ENCODE measurements at places on chromosomes 3 and 15.

- no peak for DNase-seq
These were observed 7.8 kb upstream of the CHRM5 start for GRCh38 chr15:33960549-33960935.

- DNase-seq, result no peak
These were observed 2.7 kb upstream of the WNT5A start for GRCh38 chr3:55489798-55490132.

DNA sequence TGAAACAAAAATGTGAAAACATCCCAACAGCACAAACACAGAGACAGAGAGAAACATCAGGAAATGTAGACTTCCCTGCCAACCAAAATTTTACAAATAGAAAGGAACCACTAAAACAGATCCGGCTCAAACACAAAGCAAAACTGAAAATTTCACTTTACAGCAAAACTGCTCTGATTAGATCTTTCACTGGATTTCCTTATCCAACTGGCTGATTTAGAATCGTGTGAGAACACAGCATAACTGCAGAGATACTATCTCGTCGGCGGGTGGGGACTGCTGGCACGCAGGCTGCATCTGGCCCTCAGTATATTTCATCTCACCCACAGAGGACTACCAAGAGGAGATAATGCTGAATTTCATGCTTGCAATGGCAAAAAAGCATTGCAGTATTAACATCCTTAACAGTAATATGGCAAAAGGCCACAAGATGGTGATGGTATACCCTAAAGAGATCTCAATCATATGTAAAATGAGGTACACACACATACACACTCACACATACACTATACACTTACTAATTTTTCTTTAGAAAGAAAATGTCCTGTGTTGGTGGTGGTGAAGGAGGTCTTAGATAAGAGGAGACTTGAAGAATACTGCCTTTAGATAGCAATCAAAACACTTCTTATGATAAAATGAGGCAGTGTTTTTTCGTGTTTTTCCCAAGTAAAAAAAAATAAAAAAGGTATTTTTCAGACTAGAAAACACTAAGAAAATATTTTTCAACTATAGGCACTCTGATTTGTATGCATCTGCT is 10.6 kb upstream of the LEO1 start:
- no peak for DNase-seq

- no peak for DNase-seq
These were observed 35.0 kb upstream of the BSN start for GRCh38 chr3:49519296-49519695.

- no peak for DNase-seq
These were observed 112.1 kb upstream of the ICE2 start for GRCh38 chr15:60590935-60591495.

DNA sequence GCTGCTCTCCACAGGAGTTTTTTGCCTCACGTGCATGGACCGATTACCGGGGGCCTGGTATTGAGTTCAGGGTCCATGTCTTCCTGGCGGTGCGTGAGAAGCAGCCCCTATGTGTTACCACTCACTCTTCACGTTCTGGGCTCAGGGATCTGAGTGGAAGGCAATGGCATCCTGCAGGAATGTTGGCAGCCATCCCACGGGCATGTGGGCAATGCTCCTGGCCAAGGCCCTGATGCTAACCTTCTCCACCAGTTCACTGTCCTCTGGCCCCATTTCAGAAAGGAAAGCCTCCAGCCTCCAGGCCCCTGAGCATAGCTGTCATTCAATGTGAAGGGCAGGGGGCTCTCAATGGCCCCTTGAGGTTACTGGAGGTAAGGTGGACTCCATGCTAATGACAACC is 43.0 kb upstream of the KY start:
- DNase-seq, result no peak

GRCh38 chr15:45604326-45604725 is 17.1 kb downstream of the BLOC1S6 start:
- no peak for DNase-seq

DNA sequence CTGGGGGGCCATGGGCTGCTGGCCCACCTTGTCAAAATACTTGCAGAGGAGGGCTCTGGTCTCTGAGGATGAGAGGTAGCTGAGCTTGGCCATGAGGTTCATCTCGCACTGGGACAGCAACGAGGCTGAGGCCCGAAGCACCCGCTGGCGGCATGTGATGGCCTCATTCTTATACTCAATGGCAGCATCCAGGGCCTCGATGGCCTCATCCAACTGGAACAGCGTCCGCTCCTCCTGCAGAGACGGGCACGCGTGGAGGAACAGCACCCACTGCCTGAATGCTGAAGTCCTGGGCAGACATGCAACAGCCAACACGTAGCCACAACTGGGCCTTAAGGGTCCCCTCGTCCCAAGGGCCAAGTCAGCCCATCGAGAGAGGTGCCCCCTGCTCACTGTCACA is 25.0 kb downstream of the KIF7 start:
- DNase-seq, result no peak

- no peak for DNase-seq
These were observed 214.7 kb downstream of the SHQ1 start for GRCh38 chr3:72633534-72633933.

- DNase-seq, result no peak
These were observed at the start of gene TMCO5A for GRCh38 chr15:37934340-37934739. TMCO5A (plus strand) TSS chr15:37934640; CDS start chr15:37936324, 1,684 bp downstream.

- DNase-seq, result no peak
These were observed 21.8 kb downstream of the NUDT16 start for GRCh38 chr3:131403216-131403895.

DNA sequence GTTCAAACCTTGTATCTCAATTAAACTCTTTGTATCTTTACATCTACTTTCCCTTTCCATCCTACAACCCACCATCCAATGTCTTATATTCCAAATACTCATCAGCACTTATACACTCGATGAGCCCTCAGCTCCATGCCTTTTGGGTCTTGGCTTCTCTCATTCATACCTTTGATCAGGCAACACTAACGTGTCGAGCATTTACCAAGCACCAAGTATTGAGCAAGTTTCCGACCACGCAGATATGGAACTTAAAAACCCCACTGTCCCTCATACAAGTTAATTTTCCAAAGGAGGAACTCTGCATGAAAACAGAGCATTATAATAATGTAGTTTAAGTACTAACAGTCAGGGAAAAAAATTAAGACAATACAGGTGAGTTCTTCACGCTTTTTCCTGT is 102.8 kb downstream of the IL1RAP start:
- no peak for DNase-seq

DNA sequence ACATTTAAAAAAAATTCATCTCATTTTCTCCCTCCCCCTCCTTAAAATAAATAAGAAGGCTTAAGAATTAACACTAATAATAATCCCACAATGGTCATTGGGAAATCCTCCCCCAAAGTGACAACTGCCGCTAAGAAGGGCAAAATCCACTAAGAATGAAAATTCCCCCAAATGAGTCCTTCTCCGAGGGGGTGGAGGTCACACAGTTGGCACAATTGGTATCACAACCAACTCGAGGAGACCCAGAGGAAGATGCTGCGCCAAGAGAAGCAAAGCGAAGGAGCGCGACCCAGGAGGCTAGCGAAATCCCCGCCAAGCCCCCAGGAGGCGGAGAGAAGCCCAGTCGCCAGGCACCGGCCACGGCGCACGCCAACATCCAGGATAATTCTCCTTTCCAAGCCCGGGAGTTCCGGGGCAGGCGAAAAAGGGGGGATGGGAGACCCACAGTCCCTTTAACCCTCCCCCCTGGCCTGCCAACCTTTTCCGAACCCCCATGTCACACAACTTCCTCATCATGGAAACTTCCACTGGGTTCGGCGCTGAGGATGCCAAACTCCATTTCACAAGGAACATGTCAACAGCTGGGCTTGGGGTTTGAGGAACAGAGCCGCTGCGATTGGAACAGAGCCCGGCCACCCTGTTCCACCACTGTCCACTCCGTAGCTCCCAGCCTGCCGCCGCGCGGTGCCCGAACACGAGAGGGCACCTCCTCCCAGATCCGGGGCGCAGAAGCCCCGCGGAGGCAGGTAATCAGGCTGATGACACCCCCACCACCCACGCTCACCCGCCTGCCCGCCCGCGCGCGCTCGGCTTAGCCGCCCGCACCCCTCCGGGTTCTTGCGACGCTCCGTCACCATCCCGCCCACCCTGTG is 668 bp downstream of the THRB start:
- no peak for DNase-seq

DNA sequence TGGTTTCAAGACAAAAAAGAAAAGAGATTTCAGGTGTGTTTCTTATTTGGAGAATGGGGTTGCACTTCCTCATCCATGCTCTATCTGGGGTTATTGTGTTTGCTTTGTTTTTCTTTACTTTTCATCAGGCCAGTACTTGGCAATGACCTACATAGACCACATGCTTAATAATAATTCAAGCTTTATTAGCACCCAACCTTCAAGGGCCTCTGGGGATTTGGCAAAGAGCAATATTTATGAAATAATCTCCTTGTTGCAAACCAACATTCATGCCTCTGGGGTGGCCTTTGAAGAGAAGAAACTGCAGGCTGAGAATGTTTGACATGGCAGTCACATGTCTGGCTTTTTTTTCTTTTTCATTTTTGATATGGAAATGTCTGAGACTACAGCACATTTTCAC is 68.2 kb upstream of the SNRK start:
- DNase-seq, result no peak

DNA sequence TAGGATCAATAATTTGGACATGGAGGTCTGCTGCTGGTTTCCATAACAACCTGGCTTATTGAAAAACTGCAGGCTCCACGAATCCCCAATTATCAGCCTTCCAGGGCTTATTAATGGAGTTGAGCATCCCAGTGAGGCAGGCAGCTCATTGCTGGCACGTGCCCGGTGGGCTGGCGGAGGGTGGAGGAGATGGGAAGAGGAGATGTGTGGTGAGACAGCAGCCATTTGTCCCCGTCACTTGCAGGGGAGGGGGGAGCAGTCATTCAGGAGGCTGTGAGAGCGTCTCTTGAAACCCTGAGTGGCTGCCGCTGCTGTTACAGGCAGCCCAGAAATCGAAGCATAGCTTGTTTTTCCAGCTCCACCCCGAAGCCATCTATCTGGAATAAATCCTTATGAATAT is 70.6 kb downstream of the GAP43 start:
- DNase-seq, result no peak

- DNase-seq, result no peak
These were observed 392.8 kb downstream of the TIGIT start for GRCh38 chr3:114686621-114687020.

DNA sequence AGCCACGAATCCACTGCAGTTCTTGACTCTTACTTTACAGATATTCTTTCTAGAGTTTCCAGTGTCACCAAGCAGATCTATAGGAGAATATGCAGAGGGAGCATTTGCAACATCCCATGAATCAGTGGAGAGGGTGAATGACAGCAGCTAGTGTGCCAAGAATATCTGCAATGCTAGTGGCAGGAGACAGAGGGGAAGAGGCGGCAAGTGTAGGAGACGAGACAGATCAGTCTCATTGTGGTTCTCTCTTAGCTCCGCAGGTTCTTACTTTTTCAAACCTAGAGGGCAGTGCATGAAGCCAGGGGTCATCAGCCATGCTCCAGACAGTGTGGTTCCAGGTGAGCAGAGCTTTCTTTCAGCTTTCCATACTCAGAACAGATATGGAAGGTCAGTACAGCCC is 744 bp downstream of the ZNF619 start:
- DNase-seq, result no peak

DNA sequence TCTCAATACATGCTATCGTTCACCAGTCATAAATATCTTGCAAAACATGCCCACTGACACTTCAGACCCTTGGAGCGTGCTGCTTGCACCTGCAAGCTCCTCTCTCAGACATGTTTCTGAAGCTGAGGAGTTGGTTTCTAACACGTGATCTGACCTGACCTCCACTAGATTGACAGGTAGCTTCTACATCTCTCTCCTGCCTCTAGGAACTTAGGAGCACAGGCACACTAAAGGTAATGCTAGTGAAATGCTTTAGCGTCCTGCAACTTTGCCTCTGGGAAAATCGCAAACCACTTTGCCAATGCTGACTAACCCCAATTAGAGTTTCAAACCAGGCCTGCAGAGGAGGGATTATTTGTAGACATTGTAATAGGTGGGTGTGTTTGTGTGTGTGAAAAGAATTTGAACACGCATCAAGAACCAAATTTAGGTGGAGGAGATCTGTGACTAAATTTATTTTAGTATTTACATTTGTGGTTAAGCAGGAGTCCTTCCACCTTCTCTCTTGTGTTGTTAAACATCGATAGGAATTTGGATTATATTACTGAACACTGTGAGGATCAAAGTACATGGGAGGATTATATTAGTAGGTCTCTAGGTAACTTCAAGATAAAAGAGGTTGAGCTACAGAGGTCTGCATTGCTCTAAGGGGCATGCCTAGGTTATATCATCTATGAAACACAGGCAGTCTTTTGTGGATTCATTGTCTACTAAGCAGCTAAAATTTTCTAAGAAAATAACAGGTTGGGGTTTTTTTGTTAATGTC is 86.7 kb upstream of the ZBED2 start:
- DNase-seq, result no peak

- DNase-seq, result no peak
These were observed 3.6 kb downstream of the LSAMP start for GRCh38 chr3:116441652-116442051.

DNA sequence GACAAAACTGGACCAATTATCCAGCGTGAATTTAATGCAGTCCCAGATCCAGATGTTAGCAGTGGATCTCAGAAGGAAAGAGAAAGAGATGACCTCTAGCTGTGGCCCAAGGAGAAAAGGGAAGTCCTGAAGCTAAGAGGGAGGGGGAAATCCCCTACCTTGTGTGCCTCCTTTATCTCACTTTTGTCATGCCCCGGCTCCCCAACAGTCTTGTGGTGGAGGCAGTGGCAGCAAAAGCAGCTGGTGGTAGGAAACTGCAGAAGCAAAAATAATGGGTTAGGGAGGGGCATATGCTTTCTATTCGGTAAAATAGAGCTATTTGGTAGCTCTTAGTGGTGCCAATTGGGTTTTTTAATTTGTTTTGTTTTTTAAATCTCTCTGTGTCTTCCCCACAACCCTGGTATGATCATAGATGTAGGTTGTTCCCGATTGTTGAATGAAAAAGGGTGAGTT is 56.5 kb downstream of the MCTP2 start:
- DNase-seq, result no peak

DNA sequence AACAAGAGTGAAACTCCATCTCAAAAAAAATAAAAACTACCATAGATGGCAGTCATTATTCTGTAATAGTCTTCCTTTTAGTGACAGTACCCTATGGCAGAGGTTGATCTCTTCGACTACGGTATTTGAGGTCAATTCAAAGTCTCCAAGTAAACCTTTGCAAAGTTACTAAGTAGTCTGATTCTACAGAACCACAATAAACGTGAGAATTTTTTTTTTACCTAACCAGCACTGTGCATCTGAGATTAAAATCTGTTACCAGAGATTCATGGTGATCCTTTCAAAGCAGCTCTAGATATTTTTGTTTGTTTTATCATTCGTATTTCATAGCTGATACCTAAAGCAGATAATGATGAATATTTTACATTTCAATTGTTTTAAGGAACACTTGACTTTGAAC is 86.6 kb upstream of the CHD2 start:
- no peak for DNase-seq

Measured in T-helper 22 cell (primary cell).